Activated naive CD8-positive, alpha-beta T cell treated with anti-CD3 and anti-CD28 coated beads, Interleukin-2, amount 10 ng/mL, durations not matched to agents 7 days and 5 days (primary cell): ENCODE measurements at places on chromosomes 11 and 22.

DNA sequence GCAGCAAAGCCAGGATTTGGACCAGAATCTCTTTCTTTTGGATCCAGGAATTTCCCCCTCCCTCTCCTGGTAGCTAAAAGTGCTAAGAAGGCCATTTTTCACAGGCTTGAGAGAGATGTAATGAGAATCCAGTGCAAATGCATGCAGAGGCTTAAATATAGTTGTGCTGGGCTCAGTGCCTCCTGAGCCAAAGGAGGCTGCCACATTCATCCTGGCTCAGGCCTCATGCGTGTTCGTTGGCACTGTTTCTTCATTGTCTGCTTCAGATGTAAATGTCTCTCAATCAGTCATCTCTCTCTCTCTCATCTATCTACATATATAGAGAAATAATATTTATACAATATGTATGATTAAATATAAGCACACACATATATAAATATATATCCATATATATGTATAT, 83.6 kb downstream of the INSC start:
- DNase-seq, result no peak

DNA sequence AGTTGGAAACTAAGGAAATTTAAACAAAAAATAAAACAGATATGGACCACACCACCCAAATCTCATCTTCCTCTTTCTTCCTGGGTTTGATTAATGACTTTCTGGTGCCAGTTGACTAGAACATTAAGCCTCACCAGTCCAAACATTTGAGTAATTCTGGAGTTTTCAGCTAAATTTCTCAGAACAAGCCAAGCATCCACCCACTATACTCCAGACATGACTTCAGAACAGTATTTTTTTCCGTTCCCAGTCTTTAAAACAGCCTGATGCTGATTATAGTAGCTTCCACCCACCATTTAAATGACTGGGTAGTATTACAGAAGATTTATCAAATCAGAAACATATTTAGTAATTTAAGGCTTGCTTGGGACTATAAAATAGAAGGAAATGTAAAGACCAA, 230.9 kb upstream of the UBASH3B start:
- DNase-seq, result no peak

DNA sequence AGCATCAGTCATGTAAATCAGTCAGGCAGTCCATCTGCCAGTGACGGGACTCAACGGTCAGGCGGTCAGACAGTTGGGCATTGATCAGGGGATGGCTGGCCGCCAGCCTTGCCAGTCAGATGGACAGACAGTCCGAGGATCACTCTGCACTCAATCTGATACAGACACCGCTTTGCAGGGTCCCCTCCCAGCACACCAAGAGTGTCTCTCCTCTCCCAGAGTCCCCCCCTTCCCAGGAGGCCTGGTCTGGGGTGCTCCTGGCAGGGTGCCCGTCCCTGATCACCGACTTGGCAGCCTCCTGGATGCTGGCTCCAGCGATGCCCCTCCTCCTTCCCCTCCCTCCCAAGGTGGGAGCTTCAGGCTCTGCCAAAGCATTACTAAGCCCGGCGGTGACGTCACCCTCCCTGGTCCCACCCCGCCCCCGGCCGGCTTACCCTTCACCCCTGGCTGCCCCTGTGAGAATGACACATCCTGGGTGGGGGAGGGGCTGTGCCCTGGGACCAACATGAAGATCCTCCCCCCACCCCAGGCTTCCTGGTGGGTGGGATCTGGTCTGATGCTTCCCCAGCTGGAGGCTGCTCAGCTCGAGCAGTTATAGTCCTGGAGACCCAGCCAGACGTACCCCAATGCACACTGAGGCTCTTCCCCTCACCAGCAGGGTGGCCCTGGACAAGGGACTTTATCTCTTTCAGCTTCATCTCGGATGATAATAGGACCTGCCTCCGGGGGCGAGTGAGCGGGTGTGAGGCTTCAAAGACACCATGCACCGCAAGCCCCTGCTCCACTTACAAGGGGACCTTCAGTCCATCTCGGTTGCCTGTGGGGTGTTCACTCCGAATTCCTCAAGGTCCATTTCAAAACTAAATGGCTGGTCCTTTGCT, 69.2 kb downstream of the CD82 start:
- no peak for DNase-seq

- no peak for DNase-seq
Measured at GRCh38 chr11:40183073-40184064, 1276.1 kb downstream of the LRRC4C start.

DNA sequence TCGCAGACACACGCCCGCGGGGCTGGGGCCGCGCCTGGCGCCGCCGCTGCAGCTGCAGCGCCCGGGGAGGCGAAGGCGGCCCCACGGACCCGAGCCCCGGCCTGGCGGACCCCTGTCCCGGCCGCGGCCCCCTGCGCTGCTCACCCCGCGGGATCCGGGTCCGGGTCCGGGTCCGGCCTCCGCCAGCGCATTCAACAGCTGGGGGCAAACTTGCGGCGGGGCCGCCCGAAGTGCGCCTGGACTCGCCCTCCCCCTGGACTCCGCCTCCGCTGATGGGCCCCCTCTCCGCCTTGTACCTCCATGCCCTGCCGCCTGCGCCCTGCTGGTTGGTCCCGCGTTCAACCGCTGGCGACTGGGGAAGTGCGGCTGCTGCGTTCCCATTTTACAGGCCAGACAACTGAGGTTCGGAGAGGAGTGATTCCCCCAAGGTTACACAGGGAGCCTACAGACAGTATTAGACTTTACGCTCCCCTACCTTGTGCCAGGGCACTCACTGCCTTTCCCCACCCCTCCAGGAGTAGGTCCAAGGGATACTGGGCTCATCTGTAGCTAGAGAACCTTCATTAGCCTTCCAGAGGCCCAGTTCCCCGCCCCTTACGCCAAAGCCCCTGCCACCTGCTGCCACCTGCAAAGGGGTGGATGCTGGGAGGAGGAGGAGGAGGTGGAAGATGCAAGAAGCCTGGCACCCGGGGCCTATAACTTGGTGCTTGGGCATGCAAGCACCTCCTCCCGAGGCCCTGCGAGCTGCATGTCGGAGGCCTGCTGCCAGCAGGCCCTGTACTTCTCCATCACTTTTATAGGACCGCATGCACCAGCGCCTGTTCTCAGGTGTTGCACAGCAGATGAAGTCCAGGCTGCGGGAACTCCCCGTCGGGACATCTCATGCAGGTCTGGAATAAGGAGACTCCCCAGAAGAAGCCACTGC, 694 bp upstream of the ELFN2 start:
- DNase-seq, result no peak

DNA sequence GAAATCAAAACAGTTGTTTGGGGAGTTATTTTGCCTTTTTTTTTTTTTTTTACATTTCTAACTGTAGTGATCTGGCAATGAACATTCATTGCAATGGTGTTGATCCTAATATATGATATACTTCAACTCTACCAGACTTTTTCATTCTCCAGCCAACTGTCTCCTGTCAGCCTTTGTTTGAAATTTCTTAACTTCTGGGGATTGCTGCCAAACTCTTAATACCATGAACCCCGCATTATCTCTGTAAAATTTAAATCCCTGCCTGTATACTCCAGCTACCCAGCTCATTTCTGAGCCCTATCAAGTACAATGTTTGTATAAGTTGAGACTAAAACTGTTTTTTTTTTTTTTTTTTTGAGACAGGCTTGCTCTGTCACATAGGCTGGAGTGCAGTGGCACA, 280.7 kb downstream of the TTC28 start:
- DNase-seq, result no peak

- DNase-seq, result peak; percentile 20
Measured at GRCh38 chr22:29152045-29152953, 53.4 kb upstream of the EMID1 start.

GRCh38 chr11:72446929-72447769, 12.8 kb upstream of the CLPB start:
- no peak for DNase-seq

DNA sequence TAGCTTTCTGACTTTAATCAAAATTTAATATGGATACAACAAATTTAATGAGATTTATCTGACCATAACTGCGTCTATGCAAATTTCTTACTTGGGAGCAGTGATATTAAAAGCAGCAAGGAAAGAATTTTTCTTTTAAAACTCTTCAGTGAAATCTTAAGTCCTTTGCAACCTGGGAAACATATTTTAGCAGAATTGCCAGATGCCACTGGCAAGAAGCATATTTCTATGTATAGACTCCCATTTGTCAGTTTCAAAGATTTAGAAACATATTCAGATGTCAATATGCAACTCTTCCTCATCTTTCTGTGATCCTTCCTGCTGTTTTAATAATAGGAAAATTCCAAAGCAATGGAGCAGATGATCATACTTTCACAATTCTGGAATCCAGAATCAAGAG, 911.3 kb downstream of the LUZP2 start:
- no peak for DNase-seq

DNA sequence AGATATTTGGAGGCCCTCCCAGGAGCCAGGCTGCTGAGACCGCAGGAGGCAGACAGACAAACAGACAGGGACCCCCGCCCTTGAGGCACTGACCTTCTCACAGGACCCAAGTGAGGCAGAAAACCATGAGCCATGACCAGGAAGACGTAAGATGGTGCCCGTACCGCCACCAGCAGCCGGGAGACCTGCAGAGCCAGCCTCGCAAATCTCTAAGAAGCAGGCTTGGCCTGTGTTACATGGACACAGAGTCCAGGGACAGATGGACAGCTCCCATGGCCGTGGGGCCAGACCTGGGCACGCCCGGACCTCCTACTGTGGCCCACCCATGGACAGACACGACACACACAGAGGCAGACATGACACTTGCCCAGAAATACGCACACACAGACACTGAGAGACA, 30.7 kb upstream of the TOLLIP start:
- DNase-seq, result no peak
